ENCODE measurements at places on chromosomes 2 and 18. TPM values are rescaled to one million over a fixed set of nuclear protein-coding genes. Genes with fewer than 3 reads are reported as not detected.

Gene MYL1
- not detected for total RNA-seq

DNA sequence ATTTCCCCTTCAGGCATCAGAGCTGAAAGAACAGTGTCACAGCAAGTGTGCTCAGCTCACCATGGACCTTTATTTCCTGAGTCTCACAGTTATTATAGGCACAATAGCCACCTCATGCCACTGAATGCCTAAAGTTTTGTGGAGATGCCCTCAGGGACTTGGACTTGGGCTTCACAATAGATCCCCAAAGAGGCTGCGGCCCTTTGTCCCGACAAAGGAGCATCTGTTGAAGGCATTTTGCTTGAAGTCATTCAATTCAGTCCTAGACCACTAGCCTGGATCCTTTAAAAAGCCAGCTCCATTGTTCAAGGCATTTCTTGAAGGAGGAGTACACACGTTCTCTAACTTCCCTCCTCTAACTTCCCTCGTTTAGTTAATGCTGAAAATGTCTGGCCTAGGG is 125.4 kb downstream of the DCC start:
- H3K36me3 ChIP-seq: no peaks in the 10 kb centered on the region
- DNase-seq: no peak
- no peaks in the 10 kb centered on the region for H3K4me1 ChIP-seq
- peaks cover 2% of the 10 kb centered on the region for H3K27me3 ChIP-seq

DNA sequence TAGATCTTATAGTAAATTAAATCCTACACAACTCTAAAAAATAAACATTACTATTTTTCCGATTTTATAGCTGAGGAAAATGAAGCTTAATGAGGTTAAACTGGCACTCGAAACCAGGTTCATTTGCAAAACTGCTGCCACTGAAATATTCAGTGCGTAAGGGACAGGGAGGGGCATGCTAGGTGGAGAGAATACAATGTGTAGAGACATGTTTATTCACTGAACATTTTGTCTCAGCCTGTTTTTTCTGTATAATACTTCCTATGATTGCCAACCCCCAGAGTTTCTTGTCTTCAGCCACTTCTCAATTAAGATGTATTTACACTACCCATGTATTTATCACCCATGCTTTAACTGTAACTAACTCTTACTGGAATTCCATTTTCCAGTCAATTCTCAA is 31.6 kb upstream of the ZNF804A start:
- H3K4me3 ChIP-seq: no peak overlapping the region
- DNase-seq: no peak
- H3K27ac ChIP-seq: no peak overlapping the region
- no peaks in the 10 kb centered on the region for H3K27me3 ChIP-seq

Gene ZSWIM2
- total RNA-seq: not detected

DNA sequence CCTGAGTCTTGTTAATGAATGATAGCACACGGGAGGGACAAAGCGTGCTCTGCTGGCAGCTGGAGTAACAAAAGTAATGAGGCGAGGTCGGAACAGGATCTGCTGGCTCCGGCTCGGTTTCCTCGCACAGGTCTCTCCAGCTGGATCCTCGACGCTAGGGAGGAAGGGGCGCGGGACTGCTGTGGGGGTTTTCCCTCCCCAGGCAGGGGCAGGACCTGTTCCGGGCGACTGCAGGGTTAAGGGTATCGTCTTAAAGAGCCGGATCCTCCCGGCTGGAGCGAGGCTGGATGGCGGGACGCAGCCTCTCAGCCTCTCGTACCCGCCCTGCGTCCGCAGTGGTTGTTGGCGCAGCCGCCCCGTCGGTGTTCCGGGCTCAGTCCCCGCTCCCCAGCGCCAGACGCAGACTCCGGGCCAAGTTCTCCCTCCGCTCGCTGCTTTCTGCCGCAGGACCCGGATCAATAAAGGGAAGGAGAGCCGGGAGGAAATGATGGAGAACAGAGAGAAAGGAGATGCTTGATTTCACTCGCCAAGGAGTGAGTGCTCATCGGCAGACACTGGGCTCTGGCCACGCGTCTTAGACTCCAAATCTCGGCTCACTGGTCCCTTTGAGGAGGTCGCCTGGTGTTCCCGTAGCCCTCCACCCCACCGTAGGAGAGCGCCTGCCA is 1.1 kb upstream of the LIPG start:
- no peaks in the 10 kb centered on the region for H3K36me3 ChIP-seq
- peaks cover 31% of the 10 kb centered on the region for H3K4me1 ChIP-seq
- no peak for DNase-seq

Gene DSC1
- 13.0 TPM for total RNA-seq

DNA sequence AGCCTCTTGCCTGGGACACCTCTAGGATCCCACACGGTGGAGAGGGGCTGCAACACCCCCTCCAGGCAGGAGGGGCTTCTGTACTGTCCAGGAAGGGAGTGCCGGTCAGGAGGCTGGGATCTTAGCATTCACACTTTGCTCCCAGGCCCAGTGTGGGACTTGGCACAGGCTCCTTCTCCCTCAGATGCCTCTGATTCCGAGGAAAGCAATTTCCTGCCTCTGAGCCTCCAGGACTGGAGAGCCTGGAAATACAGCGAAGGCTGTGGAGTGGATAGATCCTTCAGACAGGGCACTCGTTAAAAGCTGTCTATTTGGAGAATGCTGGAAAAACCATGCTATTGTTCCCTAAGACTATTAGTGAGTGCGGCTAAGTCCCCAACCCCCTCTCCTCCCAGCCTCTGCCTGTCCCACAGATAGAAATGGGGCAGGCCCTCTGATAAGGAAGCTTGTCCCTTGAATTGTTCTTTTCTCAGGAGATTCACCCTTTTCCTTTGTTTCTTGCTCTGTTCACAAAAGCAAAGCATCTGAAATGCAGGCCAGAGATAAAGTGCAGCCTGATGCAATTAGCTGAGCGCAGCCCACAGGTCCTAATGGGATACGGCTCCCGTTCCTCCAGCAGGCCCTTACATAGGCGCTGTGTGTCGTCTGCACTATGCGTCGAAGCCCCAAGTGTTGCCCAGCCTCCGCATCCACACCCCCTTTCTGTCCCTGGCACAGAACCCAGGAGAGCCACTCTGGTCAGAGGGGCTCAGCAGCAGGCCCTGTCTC is 252.2 kb downstream of the KLHL29 start:
- no peak overlapping the region for H3K27ac ChIP-seq
- DNase-seq: no peak
- H3K4me1 ChIP-seq: no peaks in the 10 kb centered on the region
- H3K36me3 ChIP-seq: no peaks in the 10 kb centered on the region
- no peak overlapping the region for H3K4me3 ChIP-seq

- no peaks in the 10 kb centered on the region for H3K27me3 ChIP-seq
- no peaks in the 10 kb centered on the region for H3K4me1 ChIP-seq
- no peaks in the 10 kb centered on the region for H3K36me3 ChIP-seq
- no peak for DNase-seq
- H3K4me3 ChIP-seq: no peak overlapping the region
These were observed 27.1 kb upstream of the PIEZO2 start for GRCh38 chr18:11176481-11176881.
